ENCODE measurements at places on chromosomes 4 and X.

DNA sequence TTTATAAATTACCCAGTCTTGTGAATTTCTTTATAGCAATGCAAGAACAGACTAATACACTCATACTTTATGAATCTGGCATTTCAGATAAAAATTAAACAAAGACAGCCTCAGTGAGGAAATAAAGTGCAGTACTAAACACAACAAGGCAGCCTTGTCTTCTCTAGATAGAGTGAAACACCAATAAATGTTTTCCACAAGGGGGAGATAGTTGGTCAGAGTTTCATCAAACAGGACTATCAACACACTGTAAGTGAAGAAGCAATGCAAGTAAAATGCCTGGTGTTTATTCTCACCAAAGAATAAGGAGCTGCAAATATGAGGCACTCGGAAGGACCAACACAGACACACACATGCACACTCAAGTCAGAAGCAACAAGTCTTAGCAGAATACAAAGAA lies 62.8 kb downstream of the FAM9B start:
- peak; percentile 10 for DNase-seq

DNA sequence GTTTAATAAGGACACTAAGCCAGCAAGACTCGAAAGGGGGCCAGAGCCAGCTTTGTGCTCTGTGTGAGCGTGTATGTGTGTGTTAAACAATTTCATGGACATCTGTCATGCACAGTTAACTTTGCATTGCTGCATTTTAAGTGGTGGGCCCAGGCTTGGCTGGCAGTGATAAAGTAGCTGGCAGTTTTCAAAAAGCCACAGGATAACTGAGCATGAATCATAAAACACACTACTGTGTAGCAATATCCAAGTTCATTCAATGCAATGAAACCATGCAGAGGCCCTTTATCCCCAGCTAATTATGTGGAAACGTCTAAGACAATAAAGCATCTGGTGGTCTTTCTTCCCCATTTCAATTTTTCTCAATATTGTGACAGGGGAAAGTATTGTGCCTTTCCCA lies 132.9 kb downstream of the NKX6-1 start:
- DNase-seq = no peak

DNA sequence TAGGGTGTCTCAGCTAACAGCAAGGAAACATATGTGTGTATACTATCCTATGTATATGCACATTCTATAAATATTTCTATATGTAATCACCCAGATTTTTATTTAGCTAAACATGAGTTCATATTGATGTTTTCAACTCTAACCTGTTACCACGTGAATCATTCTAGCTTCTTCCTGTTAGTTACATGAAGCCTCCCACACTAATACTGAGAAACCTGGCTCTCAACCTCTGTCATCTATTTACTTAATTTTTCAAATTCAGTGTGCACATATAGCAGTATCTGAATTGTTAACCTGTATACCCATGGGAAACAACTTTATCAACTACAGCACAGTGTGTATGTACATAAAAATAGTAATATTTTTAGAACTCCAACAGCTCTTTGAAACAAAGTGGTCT lies 57.3 kb downstream of the KLF8 start:
- DNase-seq = no peak

- no peak for DNase-seq
Measured at GRCh38 chr4:12692815-12693214, 791.3 kb downstream of the RAB28 start.

DNA sequence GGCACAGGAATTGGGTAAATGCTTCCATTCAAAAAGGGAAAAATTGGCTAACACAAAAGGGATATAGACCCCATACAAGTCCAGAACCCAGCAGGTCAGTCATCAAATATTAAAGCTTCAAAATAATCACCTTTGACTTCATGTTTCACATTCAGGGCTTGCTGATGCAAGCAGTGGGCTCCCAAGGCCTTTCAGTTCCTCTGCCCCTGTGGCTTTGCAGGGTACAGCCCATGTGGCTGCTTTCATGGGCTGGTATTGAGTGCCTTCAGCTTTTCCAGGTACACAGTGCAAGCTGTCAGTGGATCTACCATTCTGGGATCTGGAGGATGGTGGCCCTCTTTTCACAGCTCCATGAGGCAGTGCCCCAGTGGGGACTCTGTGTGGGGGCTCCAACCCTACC lies 253.0 kb downstream of the TECRL start:
- DNase-seq = no peak

GRCh38 chrX:69996113-69996468 lies 53.6 kb downstream of the AWAT2 start:
- DNase-seq = no peak

DNA sequence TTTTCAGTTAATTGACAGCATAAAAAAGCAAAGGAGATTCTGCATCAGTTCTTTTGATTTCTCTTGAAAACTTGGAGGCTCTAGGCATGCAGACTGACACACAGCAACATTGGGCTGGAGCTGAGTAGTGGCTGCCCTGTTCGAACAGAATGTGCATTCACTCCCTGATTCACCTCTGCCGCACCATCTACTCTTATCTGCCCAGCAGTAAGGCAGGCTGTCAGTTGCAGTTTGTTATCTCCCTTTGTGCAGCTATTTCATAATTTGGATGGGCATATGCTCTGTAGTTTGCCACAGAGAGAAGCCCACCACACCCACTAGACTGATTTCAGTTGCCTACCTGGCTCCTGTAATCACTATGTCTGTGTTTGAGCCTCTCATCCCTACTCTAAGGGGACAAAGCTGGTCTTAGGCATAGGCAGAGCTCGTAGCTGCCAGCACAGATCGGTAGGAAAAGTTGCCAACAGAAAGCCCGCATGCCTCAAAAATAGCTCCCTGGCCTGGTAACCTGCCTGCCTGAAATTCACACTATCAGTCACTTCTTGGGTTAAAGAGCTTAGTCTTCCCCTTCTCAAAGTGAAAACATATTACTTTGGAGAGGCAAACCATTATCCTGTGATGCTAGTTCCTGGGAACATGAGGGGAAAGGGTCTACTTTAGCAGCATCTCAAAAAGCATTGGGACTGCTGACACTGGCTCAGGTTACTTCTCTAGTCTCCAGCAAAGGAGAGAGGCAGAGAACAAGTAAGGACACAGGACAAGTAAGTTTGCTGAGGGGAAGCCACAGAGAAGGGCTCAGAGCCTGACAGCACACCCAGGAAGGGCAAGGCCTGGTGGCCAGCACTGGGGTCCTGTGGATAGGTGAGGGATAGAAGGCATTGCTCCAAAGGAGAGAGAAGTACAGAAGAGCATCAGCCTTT lies 75.9 kb upstream of the TMEM164 start:
- DNase-seq = no peak

GRCh38 chr4:91330555-91331137 lies 973.1 kb upstream of the GRID2 start:
- no peak for DNase-seq

DNA sequence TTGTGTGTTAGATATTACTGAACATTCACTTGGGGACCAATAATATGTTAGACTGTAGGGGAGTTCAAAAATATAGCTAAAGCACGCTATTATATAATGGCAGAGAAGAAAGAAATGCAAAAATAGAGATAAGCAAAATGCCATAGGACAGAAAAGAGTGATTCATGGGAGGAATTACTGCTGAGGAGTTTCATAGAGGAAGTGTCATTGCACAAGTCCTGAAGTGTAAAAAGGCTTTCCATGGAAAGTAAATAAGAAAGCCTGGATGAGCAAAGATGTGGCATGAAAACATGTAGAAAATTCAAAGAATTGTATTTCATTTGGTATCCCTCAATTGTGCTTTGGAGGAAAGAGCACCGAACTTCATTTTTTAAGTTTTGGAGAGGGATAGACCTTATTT lies 14.5 kb downstream of the HMGB2 start:
- DNase-seq = peak; percentile 36

- peak; percentile 52 for DNase-seq
Measured at GRCh38 chr4:10639664-10640063, 44.9 kb downstream of the CLNK start.

DNA sequence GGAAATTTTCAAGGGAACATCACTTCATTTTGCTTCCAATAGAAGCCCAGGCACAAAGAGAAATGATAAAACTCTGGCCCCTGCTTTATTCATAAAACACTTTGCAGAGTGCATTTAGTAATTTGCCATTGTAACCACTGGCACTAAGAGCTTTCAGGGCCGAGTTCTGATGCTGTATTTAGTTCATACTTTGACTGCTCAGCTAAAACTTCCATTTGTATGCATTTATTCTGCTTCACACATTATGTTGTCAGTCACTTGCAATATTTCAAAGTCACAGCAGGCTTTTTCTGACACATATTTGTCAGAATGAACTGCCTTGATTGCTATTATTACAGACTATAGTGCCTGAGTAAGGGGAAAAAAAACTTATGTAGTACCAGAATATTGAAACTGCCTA lies 174.3 kb upstream of the ATOH1 start:
- no peak for DNase-seq

- no peak for DNase-seq
Measured at GRCh38 chr4:186204686-186205085, 13.3 kb downstream of the CYP4V2 start.

- peak; percentile 45 for DNase-seq
Measured at GRCh38 chrX:154334496-154334895, 38.9 kb downstream of the TKTL1 start.

GRCh38 chrX:50858548-50858947 lies 44.6 kb upstream of the SHROOM4 start:
- DNase-seq = no peak
